ENCODE measurements at places on chromosomes 5 and 9.

DNA sequence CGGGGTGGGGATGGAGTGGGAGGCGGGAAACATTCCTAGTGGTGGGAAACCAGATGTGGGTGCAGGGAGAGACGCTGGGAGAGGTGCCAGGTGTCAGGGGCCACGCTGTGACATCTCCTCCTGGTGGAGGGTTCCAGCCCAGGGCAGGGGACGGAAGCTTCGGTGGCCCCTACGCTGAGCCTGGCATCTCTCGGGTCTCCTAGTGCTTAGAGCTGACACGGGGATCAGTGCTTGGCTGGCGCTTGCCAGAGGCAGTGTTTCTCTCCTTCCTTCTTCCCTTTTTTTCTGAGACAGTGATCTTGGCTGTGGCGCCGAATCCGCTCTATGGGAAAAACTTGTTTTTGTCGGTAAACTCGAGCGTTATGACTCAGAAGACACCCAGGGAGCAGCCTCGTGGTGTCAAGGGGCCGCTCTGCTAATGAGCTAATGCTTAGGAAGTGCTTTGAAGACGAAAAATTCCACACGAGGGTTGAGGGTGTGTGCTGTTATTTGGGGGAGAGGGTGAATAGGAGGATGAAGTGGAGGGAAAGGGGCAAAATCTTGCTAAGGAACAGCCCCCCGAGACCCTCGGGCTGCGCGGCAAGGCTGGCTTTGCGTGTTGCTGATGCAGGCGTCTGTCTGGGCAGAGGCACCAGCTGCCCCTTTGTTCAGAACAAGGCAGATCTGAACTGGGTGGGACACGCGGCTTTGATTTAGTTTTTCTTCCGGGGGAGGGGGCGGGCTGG is 20.4 kb upstream of the IER5L start:
- DNase-seq: no peak

DNA sequence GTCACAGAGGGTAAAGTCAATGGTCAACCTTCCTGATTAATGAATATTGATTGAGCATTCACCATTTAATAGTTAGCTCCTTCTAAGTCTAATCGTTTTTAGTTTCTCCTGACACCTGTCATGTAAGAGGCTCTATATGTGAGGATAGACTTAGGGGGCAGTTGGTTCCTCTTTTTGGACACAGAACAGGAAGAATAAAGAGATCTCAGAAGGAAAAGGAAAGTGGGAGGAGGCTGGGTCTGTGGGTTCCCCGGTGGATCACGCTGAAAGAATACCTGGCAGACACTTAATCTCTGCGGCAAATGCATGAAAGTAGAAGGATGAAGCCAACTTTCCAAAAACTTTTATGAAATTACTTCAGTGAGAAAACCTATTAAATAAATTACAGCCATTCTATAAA is 98.4 kb downstream of the PDE4D start:
- no peak for DNase-seq

- no peak for DNase-seq
These were observed 21.0 kb upstream of the MRNIP start for GRCh38 chr5:179879690-179880010.

GRCh38 chr5:2326601-2327000 is 424.9 kb downstream of the IRX2 start:
- DNase-seq: no peak

DNA sequence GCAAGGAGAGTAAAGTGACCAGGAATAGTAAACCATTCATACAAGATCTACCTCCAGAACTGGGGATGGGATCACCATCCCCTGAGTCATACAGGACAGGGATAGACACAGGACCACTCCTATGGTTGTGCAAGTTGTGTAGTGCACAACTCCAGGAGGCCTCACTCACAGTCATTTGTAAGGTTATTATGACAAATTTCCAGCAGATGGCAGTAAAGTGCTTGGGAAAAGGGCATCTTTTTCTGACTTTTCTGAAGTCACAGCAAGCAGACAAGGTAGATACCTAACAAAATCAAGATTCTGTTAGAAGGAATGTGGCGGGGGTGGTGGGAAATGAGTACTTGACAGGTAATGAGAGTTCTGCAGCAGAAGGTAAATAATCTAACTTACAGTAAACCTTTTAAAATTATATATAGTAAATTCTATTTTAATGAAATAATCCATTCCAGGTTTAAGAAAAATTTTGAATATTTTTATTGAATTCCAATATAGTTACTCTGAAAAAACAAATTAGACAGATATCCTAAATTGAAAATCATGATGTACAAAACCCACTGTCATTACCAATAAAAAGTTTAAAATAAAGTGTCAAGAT is 16.7 kb upstream of the KIF27 start:
- DNase-seq: peak; percentile 77

- DNase-seq: no peak
These were observed 66.2 kb downstream of the MVB12B start for GRCh38 chr9:126392662-126393371.

GRCh38 chr9:19430201-19430760 is 21.5 kb downstream of the ACER2 start:
- DNase-seq: no peak

- DNase-seq: no peak
These were observed 1023.7 kb upstream of the DMAC1 start for GRCh38 chr9:8823131-8823895.

DNA sequence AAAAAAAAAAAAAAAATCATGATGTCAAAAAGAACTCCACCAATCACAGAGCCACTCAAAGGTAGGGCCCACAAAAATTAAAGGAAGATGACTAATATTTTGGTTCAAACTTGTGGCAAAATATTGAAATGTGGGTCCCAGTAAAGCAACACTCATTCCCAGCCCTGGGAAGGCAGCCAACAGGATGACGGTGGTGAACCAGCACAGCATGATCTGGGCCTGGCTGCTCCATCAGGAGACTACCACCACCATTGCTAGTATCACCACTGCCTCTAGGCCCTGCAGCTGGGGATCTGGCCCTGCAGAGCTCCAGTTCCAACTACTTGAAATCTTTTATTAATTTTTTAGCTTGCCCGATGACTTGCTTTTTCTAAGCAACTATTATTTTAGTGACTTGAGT is 206.8 kb upstream of the ITGA1 start:
- DNase-seq: no peak

DNA sequence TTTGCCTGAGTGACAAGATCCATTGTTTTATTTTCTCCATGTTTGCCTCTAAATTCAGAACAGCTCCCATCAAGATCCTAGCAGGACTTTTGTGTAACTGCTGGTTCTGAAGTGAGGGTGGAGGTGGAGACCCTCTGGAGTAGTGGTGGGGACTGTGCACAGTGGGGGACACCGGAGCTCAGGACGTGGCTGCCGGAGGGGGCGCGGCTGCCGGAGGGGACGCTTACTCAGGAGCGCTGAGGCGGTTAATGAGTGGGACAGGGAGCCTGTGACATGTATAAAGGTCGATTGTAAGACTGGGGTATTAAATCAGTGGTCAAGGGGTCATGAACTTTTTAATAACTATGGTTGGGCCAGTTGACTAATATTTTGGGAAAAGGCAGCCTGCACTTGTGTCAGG is 127.0 kb upstream of the CACNA1B start:
- no peak for DNase-seq

DNA sequence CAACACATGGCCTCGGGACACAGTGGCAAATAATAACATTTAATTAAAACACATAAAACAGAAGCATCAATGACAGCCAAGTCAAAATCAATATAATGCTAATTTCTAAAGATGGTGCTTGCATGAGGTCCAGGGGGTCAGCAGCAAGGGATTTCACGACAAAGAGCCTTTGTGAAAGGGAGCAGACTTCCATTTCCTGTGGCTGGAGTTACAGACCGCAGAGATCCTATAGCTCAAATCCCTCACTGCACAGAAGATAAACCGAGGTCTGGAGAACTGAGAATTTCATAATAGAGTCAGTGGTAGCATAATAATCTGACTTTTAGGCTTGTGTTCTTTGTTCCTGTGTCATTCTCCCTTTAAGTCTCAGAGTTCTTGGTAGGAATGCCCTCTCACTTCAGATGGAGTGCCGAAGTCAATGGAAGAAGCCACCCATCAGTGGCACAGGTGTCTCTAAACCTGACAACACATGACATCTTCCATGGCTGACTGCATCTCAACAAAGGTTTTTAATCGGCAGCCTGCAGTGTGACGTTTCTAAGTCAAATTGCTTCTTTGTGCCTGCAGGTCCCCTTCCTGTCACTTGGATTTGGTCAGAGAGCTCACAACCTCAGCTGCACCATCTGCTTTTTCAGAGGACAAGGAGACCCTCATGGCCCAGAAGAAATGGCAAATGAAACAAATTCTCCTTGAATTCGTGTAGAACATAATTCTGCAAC is 67.4 kb downstream of the CARTPT start:
- DNase-seq: no peak

DNA sequence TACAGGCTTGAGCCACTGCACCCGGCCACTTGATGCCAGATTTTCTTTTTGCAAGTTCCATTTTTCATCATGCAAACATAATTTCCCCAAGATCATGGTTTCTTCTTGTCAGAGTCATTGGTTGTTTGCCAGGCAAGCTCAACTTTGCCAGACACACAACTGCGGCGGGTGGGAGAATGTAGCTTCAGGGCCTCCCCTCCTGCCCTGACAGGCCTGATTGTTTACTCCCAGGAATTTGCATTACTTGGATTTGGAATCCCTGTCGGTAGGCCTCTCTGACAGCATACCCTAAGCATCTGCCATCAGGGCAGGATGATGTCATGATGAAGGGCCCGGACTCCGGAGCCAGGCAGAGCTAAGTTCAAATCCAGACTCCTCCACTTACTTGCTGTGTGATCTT is 15.1 kb downstream of the RPS14 start:
- no peak for DNase-seq

GRCh38 chr9:124108216-124108615 is 96.6 kb downstream of the LHX2 start:
- no peak for DNase-seq

DNA sequence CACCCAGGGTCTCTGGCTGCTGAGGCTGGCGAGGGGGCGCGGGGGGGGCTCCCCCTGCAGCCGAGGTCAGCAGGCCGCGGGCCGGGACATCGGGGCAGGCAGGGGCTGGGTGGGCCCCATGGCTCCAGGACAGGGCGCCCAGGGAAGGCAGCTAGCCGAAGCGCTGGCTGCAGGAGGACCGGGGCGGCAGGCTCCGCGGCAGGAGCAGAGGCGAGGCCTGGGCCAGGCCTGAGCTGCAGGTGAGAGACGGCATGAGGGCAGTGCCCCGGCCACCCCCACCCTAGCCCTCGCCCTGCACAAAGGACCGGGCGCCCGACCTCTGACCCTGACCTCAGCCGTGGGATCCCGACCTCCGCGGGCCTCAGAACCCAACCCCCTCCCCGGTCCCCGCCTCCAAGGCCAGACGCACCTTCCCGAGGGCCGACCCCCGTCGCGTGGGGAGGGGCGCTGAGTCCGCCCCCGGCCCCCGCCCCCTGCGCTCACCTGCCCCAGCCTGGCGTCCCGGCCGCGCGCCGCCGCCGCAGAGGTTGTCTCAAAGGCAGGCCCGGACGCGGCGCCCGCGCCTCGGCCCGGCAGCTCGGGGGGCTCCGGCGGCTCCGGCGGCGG is 431 bp downstream of the RNF208 start:
- no peak for DNase-seq

GRCh38 chr5:15286650-15287049 is 213.3 kb upstream of the FBXL7 start:
- DNase-seq: no peak

GRCh38 chr5:172795318-172795977 is 24.5 kb upstream of the DUSP1 start:
- DNase-seq: no peak

DNA sequence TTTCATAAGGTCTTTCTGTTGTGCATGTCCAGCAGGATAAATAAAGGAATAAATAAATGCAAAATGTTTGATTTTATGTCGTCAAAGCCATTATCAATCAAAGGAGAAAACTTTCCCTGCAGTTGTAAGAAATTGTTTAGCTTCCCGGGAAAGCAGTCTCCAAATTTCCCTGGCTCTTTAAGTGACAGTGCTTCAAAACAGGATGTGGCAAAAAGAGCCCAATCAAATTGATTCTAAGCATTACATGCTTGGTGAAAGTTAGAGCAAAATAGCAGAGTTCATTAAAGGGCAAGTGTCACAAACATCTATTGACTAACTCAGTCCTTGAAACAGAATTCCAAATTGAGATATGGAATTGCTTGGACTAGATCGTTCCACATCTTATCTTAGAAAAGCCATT is 704.1 kb downstream of the PRELID2 start:
- no peak for DNase-seq

DNA sequence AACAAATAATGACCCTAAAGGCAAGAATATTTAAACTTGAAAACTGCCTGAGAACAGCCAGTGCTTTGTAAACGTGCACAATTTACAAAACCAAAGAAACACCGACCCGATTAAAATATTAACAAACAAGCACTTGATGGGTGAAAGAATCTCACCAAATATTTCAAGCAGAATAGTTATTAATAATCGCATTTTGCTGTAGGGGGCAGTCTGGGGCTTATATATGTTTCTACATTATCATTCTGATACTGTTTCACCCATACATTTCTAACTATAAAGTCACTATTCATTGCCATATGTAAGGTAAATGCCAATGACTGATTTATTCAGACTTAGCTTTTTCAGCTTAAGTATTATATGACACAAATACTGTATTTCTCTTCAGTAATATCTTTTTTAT is 37.7 kb downstream of the UBAP2 start:
- DNase-seq: no peak

DNA sequence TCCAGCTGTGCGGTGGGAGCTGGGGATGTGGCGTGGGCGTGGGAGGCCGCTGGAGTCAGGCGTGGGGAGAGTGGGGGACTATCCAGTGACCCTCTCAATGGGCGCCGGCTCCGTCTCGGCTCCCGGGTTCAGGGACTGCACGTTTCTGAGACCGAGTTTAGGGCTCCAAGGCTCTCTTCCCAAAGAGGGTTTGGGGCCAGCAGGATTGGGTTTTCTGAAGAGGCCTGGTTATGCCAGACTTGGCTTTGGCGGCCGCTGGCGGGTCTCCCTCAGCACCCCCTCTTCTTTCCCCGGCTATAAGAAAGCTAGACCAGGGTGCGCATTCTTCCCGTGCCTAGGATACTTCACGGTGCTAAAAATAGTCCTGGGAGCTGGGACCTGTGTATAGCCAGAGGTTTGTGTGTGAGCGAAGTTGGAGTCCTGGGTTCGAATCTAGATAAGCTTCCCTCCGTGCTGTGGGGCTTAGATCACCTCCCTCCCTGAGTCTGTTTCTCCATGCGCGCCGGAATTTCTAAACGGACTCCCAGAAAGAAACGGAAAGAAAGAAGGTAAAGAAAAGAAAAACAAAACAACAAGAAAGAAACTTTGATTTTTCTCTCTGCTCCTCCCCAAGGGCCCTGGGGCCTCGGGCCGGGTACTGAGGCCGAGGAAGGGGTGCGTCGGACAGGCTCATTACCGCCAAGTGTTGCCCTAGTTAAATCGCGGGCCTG is 5.0 kb downstream of the HAND1 start:
- DNase-seq: no peak

- DNase-seq: no peak
These were observed 701 bp upstream of the ZNF462 start for GRCh38 chr9:106862110-106862820.

Data from activated CD4-positive, alpha-beta T cell treated with anti-CD3 and anti-CD28 coated beads, Interleukin-2, amount 50 U/mL, for 16 hours (primary cell).